ENCODE measurements at places on chromosomes 12 and 14.

DNA sequence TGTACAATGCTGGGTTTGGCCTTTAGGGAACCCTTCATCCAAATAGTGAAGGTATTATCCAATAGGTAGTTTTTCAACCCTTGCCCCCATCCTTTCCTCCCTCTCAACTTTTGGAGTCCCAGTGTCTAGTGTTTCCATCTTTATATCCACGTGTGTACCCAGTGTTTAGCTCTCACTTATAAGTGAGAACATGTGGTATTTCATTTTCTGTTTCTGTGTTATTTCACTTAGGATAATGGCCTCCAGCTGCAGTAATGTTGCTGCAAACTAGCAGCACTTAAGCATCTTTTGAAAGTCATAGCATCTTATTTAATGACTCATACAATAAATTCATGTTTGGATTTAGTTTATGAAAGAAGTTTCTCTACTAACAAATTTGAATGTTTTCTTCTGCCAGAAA is 442.5 kb downstream of the NELL2 start:
- no peak for DNase-seq

DNA sequence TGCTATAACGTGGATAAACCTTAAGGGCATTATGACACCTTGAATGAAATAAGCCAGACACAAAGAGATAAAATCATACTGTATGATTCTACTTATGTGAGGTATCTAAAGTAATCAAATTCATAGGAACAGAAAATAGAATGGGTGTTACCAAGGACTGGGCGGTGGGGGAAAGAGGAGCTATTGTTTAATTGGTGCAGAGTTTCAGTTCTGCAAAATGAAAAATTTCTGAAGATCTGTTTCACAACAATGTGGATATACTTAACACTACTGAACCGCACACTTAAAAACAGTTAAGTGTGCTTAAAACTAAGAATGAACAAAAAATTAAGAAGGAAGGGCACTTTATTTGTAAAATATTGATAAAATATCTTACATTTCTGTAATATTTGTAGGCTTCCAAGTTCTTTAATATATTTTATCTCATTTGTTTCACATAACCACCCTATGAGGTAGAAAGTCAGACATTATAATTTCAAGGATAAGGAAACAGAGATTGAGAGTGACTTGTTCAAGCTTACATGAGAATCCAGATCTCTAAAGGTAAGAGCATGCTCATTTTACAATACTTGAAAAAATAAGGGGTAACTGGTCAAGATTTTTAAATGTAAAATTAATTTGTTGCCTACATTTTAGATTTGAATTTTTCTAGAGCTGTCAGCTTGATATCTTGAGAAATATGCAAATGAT is 14.9 kb downstream of the LTA4H start:
- DNase-seq: no peak

DNA sequence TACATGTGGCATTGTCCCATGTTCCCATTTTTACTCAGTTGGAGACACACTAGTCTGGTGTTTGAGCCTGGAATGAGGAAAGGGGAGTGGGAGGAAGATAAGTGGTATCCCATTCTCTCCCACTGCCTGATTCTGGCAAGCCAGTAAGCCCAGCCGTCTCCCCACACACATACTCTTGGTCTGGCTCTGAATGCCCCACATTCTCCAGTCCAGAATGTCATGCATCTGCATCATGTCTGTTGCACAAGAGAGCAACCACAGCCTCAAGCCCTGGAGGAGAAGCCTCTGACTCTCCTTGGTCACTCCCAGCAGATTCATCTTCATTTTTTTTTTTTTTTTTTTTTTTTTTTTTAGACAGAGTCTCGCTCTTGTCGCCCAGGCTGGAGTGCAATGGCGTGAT is 48.0 kb downstream of the DRAM1 start:
- DNase-seq: no peak

DNA sequence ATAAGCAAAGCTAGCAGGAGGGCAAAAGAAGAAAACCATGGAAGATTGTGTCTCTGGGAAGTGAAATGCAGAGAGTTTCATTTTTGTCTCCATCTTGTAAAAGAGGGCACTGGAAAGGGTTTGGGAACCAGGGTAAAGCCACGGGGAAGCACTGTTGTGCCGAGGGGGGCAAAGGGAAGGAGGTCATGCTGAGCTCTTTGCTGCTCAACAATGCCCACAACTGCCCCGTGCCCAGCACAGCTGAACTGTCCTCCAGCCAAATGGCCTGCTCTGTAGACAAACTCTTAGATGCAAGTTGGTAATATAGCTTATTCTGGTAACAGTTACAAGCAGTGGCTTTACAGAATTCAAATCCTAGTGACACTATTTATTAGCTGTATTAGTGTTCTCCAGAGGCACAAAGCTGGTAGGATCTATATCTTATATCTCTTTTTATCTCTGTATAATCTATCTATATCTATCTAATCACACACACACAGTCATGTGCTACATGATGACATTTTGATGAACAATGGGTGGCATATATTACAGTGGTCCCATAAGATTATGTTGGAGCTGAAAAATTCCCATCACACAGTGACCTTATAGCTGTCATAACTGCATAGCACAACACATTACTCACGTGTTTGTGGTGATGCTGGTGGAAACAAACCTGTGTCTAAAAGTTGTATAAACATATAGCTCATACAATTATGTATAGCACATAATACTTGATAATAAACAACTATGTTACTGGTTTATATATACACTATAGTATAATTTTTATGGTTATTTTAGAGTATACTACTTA is 203.4 kb upstream of the DDHD1 start:
- DNase-seq: no peak

DNA sequence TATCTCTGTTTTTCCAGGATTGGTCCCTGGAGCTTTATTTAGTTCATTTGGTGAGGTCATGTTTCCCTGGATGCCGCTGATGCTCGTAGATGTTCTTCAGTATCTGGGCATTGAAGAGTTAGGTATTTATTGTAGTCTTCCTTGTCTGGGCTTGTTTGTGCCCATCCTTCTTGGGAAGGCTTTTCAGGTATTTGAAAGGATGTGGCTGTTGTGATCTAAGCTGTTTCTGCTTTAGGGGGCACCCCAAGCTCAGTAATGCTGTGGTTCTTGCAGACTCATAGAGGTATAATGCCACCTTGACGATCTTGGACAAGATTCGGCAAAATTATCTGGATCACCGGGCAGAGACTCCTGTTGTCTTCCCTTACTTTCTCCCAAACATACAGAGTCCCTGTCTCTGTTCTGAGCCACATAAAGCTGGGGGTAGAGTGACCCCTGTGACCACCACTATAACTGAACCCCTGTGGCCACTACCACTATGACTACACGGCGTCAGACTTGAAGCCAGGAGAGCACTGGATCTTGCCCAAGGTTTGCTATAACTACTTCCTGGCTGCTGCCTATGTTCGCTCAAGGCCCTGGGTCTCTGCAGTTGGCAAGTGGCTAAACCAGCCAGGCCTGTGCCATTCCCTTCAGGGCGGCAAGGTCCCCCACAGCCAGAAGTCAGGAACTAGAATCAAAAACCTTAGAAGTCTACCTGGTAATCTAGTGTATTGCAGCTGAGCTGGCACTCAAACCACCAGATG is 40.9 kb downstream of the FGD4 start:
- DNase-seq: no peak

DNA sequence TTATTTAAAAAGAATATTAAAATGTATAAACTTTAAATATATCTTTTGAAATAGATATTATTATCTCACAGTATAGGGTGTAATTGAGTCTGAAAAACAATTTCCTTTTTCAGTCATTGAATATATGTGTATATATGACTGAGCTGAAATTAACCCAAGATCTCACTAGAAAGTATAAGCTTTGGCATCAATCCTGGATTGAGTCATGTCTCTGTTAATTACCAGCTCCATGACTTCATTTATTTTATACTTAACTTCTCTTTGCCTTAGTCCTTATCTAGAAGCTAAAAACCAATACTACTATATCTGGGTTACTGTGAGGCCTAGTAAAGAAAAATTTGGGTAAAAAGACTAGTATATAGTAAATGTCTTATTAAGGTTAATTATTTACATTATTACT is 1020.3 kb downstream of the LRFN5 start:
- no peak for DNase-seq

Measured in stimulated activated CD4-positive, alpha-beta T cell treated with anti-CD3 and anti-CD28 coated beads, Interleukin-15, amount 100 ng/mL, for 1 hour (primary cell).